Effector memory CD8-positive, alpha-beta T cell (primary cell): ENCODE measurements at places on chromosomes 2 and 18.

DNA sequence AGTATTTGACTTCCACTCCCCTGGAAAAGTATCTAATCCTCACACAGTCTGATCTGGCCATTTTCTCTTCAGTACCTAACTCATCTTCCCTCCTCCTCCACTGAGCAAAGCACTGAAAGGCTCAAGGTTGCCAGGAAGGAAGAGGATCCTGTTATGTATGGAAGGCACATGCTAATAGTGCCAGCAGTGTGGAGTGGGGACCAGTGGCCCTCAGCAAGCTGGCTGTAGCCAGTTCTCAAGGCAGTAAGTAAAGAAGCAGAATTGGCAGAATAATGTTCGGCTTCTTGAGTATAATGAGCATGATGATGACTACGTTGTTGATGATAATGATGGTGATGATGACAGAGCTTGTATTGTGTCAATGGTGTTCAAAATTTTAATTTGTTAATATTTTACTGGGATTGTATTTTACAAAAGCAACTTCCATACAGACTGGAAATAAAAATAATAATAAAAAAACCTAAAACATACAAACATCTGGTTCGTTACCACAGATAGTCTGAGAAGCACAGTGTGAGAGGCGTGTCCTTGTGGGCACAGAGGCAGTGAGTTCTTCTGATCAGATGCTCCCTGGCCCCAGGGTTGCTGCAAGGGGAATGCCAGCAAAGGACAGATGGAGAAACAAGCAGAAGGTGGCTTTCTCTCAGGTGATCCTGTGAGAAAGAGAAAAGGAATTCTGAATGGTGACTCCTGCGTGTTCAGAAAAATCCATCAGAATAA is 528.8 kb downstream of the CMPK2 start:
- no peaks in the 10 kb centered on the region for H3K27me3 ChIP-seq
- H3K36me3 ChIP-seq: no peaks in the 10 kb centered on the region
- no peaks in the 10 kb centered on the region for H3K4me1 ChIP-seq
- no peak overlapping the region for H3K4me3 ChIP-seq
- no peak for DNase-seq

GRCh38 chr2:42098571-42099437 is 51.0 kb downstream of the PKDCC start:
- no peaks in the 10 kb centered on the region for H3K27me3 ChIP-seq
- peaks cover 55% of the 10 kb centered on the region for H3K4me1 ChIP-seq
- H3K36me3 ChIP-seq: peaks cover 45% of the 10 kb centered on the region
- no peak for DNase-seq

GRCh38 chr2:238306672-238306998 is 13.7 kb upstream of the TRAF3IP1 start:
- no peak for DNase-seq
- H3K4me3 ChIP-seq: no peak overlapping the region
- no peaks in the 10 kb centered on the region for H3K36me3 ChIP-seq
- H3K4me1 ChIP-seq: peaks cover 2% of the 10 kb centered on the region
- H3K27me3 ChIP-seq: peaks cover 12% of the 10 kb centered on the region

DNA sequence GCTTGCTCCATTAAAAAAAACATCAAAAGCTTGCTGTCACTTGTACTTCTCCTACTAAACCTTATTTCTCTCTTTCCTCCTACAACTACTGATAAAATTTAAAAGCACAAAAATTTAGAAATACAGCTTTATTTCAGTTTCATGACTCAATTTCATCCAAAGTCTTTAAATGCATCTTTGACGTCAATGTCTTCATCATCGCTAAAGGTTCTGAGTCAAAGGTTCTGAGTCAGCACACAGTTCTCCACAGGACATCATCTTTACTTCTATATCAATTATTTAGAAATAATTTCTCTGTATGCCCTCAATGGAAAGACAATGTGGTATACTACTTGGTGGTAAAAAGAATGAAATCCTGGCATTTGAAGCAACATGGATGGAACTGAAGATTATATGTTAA is 163.9 kb upstream of the DNMT3A start:
- H3K4me1 ChIP-seq: no peaks in the 10 kb centered on the region
- no peak for DNase-seq
- no peaks in the 10 kb centered on the region for H3K36me3 ChIP-seq

GRCh38 chr2:207491956-207492355 is 37.8 kb upstream of the CREB1 start:
- no peaks in the 10 kb centered on the region for H3K27me3 ChIP-seq
- H3K27ac ChIP-seq: no peak overlapping the region
- H3K36me3 ChIP-seq: no peaks in the 10 kb centered on the region
- no peak for DNase-seq

- H3K27me3 ChIP-seq: peaks cover 51% of the 10 kb centered on the region
- no peak for DNase-seq
- no peaks in the 10 kb centered on the region for H3K4me1 ChIP-seq
- peak overlapping the region; percentile 58 for H3K4me3 ChIP-seq
- no peaks in the 10 kb centered on the region for H3K36me3 ChIP-seq
Observed at GRCh38 chr2:15038366-15039364, 406.1 kb downstream of the LRATD1 start.

- H3K36me3 ChIP-seq: peaks cover 3% of the 10 kb centered on the region
- H3K4me1 ChIP-seq: no peaks in the 10 kb centered on the region
- H3K27me3 ChIP-seq: no peaks in the 10 kb centered on the region
- no peak overlapping the region for H3K27ac ChIP-seq
Observed at GRCh38 chr2:202545523-202545922, 89.2 kb upstream of the FAM117B start.
